NCI-H2227 treated with DMSO at 0.1 percent for 48 hours (cell line): ENCODE measurements at places on chromosomes 5 and 9.

DNA sequence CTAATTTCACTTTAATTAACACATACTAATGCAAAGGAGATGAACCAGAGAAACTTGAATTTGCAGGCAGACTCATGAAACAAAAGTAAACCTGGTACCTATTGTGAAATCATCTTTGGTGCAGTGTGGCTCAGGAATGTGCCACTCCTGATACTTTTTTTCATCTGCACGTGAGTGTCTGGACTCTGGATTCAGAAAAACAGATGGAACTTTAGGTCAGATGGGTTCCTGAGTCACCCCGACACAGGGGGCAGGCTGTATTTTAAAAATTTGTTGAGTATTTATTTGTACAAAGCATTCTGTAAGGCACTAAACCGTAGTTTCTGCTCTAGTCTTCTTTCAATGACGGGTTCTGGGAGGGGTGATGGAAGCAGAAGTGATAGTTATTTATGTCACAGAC, 52.2 kb upstream of the TUT7 start:
- no peak for DNase-seq

- DNase-seq, result no peak
These were observed 15.1 kb downstream of the TIMD4 start for GRCh38 chr5:156947925-156948324.

DNA sequence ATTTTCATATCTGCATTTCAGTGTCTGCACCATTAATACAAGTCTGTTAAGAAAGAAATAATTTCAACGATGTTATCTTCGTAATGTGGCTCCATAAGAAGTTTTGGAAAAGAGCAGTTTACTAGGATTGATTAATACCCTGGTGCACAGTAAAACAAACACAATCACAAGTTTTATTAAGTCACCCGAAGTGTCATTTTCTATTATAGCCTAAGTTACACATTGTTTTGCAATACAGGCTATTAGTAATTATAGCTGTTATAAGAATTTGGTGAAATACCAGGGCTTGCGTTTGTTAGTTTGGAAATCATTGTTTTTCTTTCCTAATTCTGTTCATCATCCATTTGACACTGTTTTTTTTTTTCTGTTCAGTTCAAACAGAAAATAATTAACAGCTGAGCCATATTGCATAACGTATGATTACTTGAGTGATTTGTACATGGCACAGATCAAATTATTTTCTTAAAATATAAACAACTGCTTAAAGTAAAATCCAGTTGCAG, 30.6 kb downstream of the LVRN start:
- no peak for DNase-seq

DNA sequence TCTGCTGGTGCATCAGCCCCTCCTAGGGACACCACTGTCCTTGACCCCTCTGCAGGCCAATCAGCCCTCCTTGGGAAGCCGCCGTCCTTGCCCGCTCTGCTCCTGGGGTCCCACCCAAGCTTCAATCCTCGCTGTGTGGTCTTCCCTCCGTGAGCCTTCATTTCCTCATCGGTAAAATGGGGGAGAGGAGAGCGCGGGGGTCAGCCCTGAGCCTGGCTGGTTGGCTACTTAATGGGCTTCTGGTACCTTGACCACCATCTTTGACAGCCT, 12.7 kb upstream of the SLC2A6 start:
- DNase-seq, result no peak

GRCh38 chr5:81688215-81688614, 62.7 kb downstream of the SSBP2 start:
- no peak for DNase-seq

DNA sequence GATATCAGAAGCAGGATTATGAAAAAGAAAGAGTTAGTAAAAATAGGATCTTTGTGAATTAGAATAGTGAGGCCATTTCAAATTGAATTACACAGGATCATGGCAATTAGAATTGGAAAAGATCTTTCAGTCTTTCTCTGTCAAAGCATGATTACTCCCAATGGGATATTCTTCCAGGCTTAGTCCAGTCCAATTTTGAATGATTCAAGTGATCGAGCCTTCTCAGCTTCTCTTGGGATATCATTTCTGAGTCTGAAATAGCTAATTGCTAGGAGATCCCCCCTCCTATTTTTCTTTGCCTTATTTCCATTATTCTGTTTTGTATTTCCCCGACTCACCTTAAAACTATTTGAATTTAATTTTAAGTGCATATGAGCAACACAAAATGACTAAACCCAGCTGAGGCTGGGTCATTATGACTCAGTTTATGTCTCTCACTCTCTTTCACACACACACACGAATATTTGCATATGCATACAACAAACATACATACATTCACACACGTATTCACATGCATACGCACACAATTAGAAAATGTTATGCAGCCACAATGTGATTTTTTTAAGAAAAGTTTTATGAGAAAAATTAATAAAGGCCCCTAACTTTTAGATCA, 34.8 kb upstream of the EFNA5 start:
- no peak for DNase-seq

DNA sequence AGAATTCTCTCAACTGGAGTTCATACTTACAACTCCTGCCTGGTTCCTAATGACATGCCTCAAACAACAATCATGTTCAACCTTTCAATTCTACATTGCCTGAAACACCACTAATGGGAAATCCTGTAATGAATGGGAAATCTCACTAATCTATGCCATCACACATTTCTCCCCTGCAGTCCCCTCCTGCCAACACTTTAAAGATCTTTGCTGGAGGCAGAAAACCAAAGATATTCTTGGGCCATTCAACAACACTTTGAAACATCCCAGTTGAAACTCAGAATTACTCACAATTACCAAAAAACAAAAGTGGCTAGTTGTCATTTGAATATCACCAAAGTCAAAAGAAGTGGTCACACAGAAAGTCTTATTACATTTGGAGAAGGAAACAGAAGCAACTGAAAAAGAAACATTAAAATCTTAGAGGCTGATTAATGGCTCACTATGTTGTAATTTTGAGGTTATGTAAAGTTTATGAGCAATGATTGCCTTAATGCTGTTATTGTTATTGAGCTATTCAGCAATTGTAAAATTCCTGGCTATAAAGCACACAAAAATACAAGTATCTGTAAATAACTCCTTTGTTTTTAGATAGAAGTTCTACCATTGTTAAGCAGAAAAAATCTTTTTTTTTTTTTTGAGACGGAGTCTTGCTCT, 313.4 kb upstream of the SLC30A5 start:
- no peak for DNase-seq

DNA sequence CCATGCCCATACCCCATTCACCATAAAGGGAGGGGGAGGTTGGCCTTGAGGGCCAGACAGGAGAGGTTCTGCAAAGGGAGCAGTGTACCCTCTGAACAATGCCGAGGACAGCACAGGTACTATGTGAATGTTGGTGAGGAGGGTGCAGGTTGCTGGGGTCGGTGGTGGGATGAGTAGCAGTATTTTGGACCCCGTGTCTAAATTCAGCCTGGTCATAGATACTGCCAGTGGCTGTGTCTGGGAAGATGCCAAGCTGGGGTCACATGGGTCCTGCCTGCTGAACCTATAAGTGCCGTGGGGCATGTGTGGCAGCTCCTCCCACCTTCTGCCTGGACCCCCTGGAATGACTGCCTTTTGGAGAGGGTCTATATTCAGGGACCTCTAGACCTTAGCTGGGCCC, 11.4 kb upstream of the SPINK4 start:
- DNase-seq, result no peak

GRCh38 chr5:141439411-141440141, 9.3 kb downstream of the PCDHGA12 start:
- no peak for DNase-seq

GRCh38 chr9:92404042-92404836, at the start of gene OGN:
TSS of gene OGN (minus strand) at chr9:92404578. CDS start at chr9:92403407, 1,171 bp downstream.
- DNase-seq, result no peak

DNA sequence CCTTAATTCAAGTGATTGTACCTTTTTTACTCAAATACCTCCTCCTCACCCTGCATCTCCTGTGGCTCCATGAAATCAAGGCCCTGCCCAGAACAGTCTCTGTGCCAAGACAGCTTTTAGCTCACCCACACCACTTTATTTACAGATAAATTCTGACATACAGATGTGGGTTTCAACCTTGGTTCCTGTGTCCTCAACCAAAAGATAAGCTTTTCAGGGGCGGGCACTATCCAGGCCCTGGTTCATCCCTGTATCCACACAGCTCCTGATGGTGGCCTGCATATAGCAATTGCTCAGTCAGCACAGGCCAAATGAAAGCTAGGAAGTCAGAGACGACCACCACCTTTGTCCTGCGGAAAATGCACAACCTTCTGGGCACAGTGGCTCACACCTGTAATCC, 8.3 kb downstream of the SHB start:
- DNase-seq, result no peak

- no peak for DNase-seq
These were observed 529.1 kb upstream of the CLINT1 start for GRCh38 chr5:158388021-158388420.

DNA sequence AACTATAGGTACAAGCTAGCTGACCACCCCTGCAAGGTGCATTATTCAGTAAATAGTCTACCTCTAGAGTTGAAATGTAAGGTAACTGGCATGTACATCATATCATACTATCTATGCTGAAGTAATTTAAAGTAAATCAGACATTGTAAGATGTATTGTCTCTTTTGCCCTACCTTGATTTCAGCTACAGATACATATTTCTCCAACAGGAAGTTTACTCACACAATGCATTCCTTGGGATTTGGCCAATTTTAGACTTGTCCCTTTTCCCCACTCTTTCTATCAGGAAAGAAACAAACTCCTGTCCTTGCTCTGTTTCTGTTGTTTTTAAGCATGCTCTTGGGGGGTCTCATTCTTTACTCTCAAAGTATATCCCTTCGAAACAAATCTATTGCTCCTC, 58.5 kb upstream of the TSLP start:
- DNase-seq, result no peak

- no peak for DNase-seq
These were observed 18.0 kb downstream of the IARS1 start for GRCh38 chr9:92275541-92275940.

- no peak for DNase-seq
These were observed 648.3 kb upstream of the ZNF608 start for GRCh38 chr5:125394661-125395280.

GRCh38 chr5:40410231-40410861, 269.4 kb upstream of the PTGER4 start:
- DNase-seq, result no peak

DNA sequence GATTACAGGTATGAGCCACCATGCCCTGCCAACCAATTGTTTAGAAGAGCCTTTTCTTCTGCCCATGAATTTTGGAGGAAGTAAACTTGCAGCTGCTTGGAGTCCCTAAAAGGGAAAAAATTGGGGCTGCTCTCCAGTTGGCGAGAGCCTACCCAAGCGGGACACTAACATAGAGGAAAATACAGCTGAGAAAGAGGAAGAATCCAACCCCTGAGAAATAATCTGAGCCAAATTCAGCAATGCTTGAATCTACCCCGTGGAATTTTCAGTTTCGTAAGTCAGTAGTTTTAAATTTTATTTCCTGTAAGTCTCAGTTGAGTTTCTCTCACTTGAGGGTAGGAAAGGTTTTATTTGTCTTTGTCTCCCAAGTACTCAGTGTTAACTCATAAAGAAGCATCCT, 30.4 kb upstream of the UBTD2 start:
- no peak for DNase-seq

- DNase-seq, result no peak
These were observed 52.8 kb downstream of the PTCD2 start for GRCh38 chr5:72372923-72373322.

- DNase-seq, result no peak
These were observed 20.5 kb downstream of the COL15A1 start for GRCh38 chr9:98964201-98964600.

GRCh38 chr9:22815246-22815645, 368.6 kb downstream of the DMRTA1 start:
- DNase-seq, result no peak

GRCh38 chr5:158701406-158702177, 398.1 kb downstream of the EBF1 start:
- DNase-seq, result no peak

DNA sequence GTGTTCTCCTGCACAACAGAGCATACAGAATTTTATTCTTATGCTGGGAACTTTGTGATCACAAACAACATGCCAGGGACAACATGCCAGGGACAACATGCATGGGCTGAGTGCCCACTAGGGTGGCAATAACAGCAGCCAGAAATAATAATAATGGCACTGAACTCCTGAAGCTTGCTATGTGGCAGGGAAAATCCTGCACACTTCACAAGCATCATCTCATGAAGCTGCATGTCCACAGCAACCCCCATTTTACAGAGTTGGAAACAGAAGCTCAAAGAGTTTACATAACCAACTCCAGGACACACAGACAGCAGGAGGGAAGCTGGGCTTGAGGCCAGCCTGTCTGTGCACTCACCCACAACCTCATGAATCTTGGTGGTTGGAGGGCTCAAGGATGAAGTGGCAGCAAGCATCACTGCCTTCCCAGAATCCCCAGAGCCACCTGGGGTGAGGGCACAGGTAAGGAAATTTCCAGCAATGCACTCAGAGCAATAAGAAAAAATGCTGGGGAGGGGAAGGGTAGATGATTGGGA, 111.4 kb downstream of the GABBR2 start:
- DNase-seq, result no peak

- no peak for DNase-seq
These were observed 22.2 kb upstream of the TMEM161B start for GRCh38 chr5:88290801-88291200.

- no peak for DNase-seq
These were observed 43.9 kb downstream of the NSA2 start for GRCh38 chr5:74810915-74811314.

DNA sequence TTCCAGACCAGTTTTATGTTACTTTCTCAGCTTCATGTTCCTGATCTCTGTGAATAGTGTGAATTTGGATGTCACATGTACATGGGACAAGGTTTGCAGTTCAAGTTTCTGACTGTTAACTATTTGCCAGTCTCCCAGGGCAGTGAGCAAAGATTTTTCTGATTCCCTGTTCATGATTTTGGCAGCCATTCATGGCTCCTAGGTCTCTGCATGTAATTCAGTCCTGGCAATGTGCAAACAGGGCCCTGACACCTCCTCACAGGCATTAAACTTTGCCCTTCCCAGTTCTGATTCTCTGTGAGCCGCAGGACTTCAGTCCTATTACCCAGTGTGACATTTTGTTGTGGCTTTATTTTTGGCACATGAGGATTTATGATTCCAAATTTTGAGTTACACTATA, 349.7 kb downstream of the ARRDC3 start:
- DNase-seq, result no peak

- no peak for DNase-seq
These were observed 19.3 kb downstream of the GPX3 start for GRCh38 chr5:151039665-151040064.

DNA sequence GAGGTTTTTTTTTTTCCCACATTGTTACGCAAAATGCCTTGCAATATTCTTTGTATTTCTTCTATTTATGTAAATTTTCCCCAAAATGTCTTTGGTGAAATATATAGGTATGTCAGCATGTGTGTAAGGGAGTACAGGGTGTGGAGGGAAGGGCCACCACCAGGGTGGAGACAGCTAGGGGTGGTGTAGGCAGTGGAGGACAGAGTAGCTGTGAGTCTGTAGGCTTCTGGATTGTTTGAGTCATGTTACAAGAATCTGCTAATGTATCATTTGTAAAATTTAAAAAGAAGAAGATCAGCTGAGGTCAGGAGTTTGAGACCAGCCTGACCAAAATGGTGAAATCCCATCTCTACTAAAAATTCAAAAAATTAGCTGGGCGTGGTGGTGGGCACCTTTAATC, 175.5 kb downstream of the NXNL2 start:
- no peak for DNase-seq
